ENCODE measurements at places on chromosomes 4 and X. TPM values are rescaled to one million over a fixed set of nuclear protein-coding genes. Genes with fewer than 3 reads are reported as not detected.

DNA sequence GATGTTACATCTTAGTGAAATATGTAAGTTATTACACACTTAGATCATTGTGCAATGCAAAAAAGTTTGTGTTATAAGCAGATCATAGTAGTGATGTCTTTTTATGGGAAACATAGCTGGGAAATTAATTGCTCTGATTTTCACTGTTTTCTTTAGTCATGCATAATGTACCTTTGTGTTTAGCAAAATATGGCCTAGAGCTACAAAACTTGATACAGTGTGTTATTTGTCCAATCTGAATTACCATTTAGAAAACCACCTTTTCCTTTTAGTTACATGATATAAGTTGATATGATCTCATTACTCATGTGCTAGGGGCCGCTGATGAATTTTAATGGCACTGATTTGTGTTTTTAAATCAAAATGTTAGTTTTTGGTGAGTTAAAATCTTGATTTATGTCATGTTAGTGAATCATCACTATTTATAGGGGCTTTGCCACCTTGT is 2.0 kb downstream of the BMPR1B start:
- no peak overlapping the region for H3K27ac ChIP-seq
- H3K36me3 ChIP-seq: no peaks in the 10 kb centered on the region
- no peaks in the 10 kb centered on the region for H3K27me3 ChIP-seq
- no peak overlapping the region for H3K4me3 ChIP-seq
- no peak for DNase-seq

- H3K4me3 ChIP-seq: no peak overlapping the region
- H3K27ac ChIP-seq: no peak overlapping the region
- H3K36me3 ChIP-seq: no peaks in the 10 kb centered on the region
- H3K4me1 ChIP-seq: no peaks in the 10 kb centered on the region
- no peaks in the 10 kb centered on the region for H3K27me3 ChIP-seq
Observed at GRCh38 chrX:28022371-28022770, 41.1 kb upstream of the DCAF8L1 start.

- peaks cover 4% of the 10 kb centered on the region for H3K36me3 ChIP-seq
- H3K4me1 ChIP-seq: peaks cover 8% of the 10 kb centered on the region
- DNase-seq: peak; percentile 31
- peak overlapping the region; percentile 89 for H3K27ac ChIP-seq
- H3K27me3 ChIP-seq: no peaks in the 10 kb centered on the region
- H3K4me3 ChIP-seq: peak overlapping the region; percentile 90
Observed at GRCh38 chr4:55396308-55397125, 760 bp downstream of the TMEM165 start.

DNA sequence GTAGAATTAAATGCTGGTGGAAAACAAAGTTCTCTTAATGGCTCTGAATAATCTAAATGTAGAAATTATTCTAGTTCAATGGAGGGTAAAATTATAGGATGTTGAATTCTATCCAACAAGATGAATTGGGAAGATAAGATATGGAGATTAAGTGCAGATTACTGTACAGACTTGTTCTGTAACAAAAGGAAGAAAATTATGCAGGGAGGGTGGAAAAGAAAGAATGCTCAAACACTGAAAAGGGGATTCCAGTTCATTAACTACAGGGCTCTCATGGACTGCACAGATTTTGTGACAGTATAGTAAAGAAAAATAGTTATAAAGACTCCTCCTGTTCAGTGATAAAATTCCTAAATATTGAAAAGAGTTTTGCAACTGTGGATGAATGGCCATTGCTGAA is 1794.0 kb upstream of the PCDH7 start:
- H3K27ac ChIP-seq: no peak overlapping the region
- DNase-seq: peak; percentile 4
- H3K36me3 ChIP-seq: no peaks in the 10 kb centered on the region

Gene ARFIP1
- 30.6 TPM for total RNA-seq

Gene CD40LG
- total RNA-seq: not detected

GRCh38 chr4:2259036-2259540 is 2.8 kb downstream of the MXD4 start:
- DNase-seq: no peak
- H3K4me3 ChIP-seq: no peak overlapping the region
- H3K4me1 ChIP-seq: peaks cover 29% of the 10 kb centered on the region
- H3K27me3 ChIP-seq: no peaks in the 10 kb centered on the region
- peaks cover 4% of the 10 kb centered on the region for H3K36me3 ChIP-seq

DNA sequence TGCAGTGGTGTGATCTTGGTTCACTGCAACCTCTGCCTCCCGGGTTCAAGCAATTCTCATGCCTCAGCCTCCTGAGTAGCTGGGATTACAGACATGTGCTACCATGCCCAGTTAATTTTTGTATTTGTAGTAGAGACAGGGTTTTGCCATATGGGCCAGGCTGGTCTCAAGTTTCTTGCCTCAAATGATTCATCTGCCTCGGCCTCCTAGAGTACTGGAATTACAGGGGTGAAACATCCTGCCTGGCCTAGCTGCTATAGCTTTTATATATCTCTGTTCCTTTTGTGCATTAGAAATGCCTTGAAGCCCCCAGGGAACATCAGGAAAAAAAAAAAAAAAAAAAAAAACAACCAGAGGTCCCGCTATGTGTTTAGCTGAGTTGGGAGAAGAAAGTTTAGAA is 34.8 kb downstream of the UBE2K start:
- H3K4me1 ChIP-seq: peaks cover 6% of the 10 kb centered on the region
- peak overlapping the region; percentile 31 for H3K27ac ChIP-seq
- no peaks in the 10 kb centered on the region for H3K36me3 ChIP-seq
- DNase-seq: peak; percentile 81
- H3K27me3 ChIP-seq: no peaks in the 10 kb centered on the region

Data from astrocyte (in vitro differentiated cells and primary cell).